H9 (cell line): ENCODE measurements at places on chromosomes 2 and 18.

- DNase-seq, result no peak
Observed at GRCh38 chr18:24397131-24397693, 412 bp downstream of the OSBPL1A start.

GRCh38 chr2:118387509-118387908 is 299.2 kb downstream of the INSIG2 start:
- no peak for DNase-seq

DNA sequence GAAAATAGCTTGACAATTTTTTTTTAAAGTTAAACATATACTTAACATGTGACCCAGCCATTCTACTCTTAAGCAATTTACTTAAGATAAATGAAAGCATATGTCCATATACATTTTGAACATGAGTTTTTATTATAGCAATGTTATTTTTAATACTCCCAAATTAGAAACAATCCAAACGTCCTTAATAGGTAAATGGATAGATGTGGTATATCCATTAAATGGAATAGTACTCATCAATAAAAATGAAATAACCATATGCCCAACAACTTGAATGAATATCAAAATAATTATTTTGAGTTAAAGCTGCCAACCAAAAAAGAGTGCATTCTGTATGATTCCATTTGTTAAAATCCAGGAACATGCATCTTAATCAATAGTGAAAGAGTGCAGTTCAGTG is 29.1 kb downstream of the NCOA1 start:
- no peak for DNase-seq

DNA sequence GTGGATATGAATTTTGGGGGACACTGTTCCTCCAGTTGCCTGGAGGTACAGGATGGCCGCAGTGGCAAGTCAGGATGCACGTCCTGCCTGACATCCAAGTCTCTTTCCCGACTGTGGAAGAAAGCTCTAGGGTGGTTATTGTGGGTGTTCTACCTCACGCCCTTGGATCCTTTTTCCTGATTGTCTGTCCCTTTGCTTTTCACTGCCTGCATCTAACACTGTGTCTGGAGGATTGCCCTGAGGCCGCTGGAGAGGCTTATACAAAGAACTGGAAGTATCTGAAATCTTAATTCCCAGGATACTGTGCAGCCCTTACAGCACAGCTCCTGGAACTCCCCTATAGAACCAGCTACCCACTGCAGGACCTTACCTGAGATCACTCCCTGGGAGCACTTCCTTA is 250.5 kb downstream of the TFCP2L1 start:
- no peak for DNase-seq

- no peak for DNase-seq
Observed at GRCh38 chr18:38616306-38616705, 1050.7 kb upstream of the CELF4 start.

DNA sequence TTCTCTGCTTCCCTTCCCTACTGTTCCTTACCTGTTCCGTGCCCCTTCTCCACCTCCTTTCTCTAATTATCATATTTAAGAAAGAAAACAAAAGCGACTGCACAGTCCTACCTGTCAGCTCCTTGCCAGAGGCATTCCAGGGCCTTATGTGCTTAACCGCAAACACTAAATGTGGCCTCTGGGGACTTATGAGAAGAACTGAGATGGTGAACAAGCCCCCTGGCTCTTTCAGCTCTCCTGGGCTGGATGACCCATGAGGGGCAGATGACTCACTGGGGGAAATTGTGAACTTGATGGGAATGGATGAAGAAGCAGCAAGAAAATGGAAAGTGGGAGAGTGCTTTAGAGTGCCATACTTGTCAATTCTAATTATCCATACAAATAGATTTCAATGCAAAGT is 106.3 kb upstream of the LYPD1 start:
- DNase-seq, result no peak

DNA sequence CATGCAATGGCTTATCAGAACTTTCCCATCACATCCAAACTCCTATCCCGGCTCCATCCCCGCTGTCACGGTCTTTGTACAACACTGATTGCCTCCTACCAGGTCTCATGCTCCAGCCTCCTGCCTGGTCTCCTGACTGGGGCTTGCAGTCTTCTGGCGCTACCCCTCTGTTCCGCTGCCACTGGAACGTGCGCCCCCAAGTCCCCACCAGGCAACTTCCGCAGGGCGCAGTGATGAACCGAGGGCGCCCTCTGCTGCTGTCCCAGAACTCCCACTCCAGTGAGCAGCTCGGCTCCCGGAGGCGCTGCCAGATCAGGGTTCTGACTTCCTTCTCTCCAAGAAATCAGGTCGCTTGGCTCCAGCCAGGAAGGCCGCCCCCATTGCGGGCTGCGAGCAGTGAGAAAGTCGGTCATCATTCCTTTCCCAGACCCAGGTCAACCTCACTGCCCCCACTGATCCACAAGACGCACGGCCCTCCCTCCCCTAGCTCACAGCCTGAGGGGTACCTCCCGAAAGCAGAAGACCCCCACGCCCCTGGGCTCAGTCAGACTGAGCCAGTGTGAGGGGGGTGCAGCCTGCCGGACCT is 43.9 kb upstream of the RAB11FIP5 start:
- DNase-seq, result peak; percentile 90

DNA sequence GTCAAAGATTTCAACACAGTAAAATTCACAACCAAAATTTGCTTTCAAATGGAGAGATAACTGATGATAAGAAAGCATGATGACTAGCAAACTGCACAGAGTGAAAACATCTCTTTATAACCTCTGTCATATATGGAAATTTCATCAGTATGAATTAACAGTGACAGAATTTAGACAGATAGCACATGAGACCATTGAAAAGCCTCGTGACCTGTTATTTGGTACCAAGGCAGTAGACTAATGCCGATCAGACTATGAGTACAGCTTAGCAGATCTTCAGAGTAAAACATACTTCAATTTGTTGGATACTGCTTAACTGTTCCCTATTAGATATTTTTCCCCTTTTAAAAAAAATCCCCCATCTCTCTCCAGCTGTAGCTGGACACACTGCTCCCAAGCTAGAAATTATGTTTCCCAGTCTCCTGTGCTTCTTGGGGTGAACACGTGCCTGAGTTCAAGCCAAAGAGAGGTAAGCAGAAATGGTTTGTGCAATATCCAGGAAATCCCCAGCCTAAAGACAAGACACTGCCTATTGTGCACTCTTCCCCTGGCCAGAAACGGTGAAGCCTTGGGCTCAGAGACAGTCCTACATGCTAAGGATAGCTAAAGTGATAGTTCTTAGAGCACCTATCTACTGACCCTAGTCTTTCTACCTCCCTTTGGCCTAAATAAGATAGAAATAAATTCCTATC is 256.1 kb downstream of the NCKAP5 start:
- no peak for DNase-seq

GRCh38 chr2:10845640-10846039 is 33.1 kb upstream of the PDIA6 start:
- no peak for DNase-seq

DNA sequence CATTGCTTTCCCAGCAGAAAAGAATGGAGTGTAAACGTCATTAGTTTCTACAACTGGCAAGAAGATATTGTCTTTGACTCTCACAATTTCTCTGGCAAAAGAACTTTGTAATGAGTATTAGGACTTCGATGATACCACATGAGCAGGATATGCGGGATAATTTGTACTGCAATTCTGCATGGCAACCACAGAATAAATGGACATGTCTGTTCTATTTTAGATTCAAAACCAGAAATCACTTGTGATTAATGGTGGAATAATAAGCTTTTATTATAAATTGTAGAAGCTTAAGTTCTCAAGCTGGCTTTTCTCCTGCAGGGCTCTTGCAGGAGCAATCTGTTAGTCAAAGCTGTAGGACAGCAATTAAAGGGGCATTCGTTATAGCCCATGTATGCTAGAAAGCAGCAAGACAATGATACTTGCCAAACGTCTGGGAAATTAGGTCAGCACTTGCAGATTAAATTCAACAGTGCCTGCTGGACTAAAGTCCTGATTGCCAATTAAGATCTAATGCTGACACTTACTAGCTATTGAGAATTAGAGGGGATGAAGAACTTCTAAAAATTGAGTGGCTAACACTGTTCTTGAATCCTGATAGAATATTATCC is 177.9 kb downstream of the PTH2R start:
- DNase-seq, result no peak

- DNase-seq, result no peak
Observed at GRCh38 chr2:37856101-37856751, 68.9 kb upstream of the RMDN2 start.

DNA sequence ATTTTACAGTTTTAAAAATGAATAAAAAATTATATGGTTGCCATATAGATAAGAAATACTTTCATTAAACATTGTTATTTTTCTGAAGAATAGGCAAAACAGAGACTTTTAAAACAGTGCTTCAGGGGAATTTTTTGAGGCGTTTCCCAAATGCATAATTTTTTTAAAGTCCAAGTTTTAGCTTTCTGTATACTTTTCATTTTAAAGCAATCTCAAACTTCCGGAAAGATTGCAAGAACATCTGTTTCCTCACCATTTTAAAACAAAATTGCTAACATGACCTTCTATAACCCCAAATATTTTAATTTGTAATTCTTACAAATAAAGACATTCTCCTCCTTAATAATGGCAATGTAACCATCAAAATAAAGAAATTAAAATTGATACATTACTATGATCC is 15.1 kb upstream of the MBD2 start:
- DNase-seq, result no peak

- peak; percentile 41 for DNase-seq
Observed at GRCh38 chr2:177106212-177106611, 106.4 kb upstream of the HNRNPA3 start.

DNA sequence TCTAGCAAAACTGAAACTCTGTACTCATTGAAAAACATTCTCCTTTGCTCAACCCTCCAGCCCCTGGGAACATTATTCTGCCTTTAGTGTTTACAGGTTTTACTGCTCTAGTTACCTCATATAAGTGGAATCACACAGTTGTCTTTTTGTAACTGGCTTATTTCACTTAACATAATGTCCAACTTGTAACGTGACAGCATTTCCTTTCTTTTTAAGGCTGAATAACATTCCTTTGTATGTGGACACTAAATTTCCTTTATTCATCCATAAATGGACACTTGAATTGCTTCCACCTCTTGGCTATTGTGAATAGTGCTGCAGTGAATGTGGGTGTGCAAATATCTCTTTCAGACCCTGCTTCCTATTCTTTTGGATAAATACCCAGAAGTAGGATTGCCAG is 144.9 kb downstream of the ACTR3 start:
- DNase-seq, result no peak
